HT1080 (cell line): ENCODE measurements at places on chromosomes 4 and X.

DNA sequence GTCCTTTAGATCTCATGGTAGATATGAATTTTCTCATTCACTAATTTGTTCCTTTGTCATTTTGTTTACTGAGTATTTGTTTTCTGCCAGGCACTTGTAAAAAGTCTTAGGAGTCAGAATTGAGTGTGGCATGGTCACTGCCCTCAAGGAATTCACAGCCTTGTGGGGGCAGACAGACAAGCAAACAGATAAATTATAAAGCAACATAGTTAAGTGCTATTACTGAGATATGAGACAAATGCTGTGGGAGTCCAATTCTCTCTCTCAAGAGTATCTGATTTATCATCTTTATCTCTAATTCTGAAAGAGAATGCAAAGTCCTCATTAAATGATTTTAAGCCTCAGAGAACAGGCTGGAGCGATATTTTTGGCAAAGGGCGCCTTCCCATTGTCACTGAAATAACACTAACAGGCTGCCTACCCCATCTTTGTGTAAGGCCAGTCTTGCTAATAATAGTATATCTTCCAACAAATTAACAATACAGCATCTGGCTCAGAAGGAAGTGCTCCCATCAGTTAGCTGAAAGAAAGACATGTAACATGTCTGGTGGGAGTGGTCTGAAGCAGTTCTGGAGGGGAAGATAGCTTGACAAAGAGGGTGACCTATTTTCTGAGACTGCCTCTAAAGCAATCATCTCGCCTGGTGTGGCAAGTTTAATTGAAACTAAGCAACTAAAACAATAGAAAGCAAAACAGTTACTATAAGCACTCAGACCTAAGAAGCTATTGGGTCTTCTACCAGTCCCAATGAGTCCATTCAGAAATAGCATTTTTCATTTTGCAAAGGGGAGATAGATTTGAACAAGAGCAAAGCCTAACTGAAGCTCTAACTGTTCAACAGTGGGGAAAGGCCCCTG lies 61.5 kb upstream of the AMOT start:
- DNase-seq, result no peak

DNA sequence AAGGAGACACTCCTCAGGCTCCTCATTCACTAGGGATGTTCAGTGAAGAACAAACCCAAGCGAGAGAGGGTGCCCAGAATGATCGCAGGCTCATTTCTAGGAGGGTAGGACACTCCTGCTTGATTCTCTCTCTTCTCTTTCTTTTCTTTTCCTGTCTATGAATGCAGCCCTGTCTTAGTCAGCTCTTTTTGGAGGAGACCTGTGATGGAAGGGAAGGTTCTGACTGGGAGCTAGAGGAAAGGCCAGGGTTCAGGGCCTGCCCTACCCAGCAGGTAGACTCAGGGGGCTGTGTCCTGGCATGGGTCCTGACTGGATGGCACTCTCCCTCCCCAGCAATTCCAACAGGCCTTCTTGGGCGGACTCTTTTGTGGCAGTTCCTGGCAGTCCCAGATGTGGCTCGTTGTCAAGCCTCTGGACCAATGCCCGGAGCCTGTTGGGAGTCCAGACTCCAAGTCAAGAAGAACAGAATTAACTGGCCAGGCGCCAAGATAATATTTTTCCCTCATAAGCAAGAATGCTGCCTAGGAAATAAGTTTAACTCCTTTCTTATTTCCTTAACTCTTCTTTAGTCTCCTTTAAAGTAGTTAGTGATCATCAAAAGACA lies 139.4 kb upstream of the SCML1 start:
- DNase-seq, result no peak

DNA sequence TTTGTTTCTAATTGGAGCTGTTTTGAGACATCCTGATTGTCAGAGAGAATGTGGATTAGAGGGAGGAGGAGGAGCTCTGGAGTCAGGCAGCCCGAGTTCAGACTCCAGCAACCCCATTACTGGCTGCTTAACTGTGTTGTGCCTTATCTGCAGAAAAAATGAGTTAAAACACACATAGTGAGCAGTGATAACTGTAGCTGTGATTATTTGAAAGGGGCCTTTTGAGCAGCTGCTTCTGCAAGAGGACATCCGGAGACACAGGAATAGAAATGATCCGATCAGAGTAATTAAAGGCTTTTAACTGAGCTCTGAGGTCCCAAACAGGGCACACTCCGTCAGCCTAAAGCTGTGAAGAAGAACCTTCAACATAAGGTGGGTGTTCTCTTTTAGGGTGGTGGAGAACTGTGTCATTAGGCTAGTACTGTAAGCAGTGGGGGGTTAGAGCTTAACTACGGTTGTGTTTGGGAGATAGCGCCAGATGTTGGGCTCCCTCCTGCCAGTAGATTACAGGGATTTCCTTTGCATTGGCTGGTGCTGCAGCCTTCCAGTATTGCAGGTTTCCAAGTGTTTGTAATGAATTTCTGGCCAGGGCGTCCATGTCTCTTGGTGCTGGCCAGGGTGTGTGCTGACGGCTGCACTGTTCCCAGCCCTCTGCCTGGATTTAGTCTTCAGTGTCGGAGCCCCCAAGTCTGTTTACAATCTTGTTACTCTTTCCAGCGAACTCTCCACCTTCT lies 24.3 kb downstream of the ADD1 start:
- no peak for DNase-seq

DNA sequence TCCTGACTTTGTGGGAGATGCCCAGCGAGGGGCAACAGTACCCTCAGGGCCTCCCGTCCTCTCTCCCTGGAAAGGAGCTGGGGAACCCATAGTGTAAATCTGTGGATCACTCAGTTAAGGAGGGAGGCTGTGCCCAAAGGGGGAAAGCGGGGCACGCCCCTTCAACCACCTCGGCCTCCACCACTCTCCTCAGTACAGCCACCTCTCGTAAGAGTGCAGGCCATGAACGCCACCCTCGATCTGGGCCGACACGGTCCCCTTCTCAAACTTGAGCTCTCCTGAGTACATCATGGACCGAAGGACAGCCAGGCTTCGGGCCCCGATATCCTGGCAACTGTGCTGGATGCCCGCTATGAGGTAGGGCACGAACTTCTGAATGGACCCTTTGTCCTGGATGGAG lies 221.8 kb upstream of the ATP6AP2 start:
- DNase-seq, result no peak

DNA sequence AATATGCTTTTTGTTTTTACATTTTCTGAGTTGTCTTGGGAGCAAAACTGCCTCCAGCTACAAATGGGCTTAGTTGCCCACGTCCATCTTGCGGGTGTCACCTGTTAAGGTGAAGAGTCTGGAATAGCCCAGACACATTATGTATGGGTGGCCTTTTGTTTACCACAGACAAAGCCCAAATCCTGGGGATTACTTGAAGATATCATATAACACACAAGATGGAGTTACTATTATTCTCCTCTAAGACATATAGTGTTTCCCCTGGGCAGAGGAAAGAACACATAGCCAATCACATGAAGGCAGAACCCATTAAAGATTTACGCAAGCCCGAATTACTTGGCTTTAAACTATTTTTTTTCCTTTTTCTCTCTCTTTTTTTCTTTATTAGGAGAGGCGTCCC lies 625.6 kb upstream of the FAM241A start:
- no peak for DNase-seq

DNA sequence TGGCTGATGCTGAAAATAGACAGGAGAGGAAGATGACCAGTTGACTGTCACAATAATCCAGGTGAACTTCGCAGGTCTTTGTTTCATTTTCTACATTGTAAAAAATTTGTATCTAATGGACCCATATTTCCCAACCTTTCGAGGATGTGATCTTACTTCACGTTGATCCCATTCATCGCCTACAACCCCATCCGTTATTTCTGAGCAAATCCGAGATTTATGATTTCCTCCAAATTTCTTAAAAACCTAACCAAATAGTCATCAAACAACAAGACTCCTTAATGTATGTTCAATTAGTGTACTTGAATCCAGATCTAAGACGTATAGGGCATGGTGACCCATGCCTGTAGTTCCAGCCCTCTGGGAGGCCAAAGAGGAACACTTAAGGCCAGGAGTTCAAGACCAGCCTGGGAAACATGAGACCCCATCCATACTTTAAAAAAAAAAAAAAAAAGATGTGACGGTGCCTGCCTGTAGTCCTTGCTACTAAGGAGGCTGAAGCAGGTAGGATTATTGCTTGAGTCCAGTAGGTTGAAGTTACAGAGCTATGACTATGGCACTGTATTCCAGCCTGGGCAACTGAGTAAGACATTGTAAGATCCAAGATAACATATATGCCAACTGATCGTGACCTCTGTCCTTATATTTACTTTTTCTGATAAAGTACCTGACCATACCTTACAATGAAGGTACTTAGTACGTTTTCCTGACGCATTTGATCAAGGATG lies 5.7 kb downstream of the RPL9 start:
- DNase-seq, result no peak

- peak; percentile 83 for DNase-seq
Observed at GRCh38 chr4:15420642-15421041, 7.2 kb upstream of the C1QTNF7 start.

DNA sequence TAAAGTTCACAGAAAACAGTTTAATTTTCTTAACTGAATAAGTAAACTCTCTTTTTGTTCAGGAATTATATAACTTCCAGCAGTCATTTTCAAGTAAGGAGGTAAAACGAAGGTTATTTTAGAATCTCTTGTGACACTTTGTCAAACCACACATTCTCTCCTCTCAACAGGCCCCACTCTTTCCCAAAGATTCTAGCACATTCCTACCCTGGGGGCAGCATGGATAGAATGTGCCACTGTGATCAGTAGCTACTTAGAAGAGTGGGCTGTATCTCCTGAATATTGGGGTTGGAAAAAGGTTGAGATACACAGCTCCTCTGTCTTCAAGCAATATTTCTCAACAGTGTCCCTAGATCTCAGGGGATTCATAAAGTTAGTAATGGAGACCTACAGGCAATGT lies 157.6 kb downstream of the EMCN start:
- DNase-seq, result no peak

- DNase-seq, result peak; percentile 0
Observed at GRCh38 chrX:133674726-133675470, 259.6 kb upstream of the GPC4 start.
